ENCODE measurements at places on chromosomes 6 and 20.
A peak's percentile ranks its signal among the peaks of the same experiment; 100 is the strongest.

DNA sequence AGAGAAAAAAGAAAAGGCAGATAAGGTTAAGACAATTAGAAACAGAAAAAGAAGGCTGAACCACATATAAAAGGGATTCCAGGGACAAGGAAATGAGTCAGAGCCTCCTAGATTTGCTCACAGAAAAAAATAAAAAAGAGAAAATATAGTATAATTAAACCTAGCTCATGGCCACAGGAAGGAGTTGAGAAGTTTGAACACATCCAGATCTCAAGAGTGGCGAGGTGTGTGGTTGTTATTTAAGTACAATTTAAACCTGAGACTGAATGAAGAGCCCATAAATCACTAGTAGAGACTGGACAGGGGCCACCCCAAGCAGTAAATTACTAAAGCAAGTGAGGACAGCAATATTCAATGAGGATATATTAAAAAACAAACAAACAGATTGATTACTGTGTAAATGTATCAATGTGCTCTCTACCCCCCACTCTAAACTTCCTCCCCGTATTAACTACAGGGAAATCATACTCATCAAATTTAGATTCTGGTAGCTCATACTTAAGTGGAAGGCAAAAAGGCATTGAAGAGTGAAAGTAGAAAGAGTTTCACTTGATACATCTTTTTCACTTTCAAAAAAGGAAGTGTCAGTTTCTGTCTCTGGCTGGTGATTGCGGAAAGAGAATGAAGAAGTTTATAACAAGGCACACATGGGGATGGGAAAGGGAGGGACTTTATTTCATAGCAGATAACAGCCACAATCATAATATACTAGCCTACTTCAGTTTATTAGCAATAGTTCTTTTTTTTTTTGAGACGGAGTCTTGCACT, 49.3 kb upstream of the SCAF8 start:
- no peak for DNase-seq

DNA sequence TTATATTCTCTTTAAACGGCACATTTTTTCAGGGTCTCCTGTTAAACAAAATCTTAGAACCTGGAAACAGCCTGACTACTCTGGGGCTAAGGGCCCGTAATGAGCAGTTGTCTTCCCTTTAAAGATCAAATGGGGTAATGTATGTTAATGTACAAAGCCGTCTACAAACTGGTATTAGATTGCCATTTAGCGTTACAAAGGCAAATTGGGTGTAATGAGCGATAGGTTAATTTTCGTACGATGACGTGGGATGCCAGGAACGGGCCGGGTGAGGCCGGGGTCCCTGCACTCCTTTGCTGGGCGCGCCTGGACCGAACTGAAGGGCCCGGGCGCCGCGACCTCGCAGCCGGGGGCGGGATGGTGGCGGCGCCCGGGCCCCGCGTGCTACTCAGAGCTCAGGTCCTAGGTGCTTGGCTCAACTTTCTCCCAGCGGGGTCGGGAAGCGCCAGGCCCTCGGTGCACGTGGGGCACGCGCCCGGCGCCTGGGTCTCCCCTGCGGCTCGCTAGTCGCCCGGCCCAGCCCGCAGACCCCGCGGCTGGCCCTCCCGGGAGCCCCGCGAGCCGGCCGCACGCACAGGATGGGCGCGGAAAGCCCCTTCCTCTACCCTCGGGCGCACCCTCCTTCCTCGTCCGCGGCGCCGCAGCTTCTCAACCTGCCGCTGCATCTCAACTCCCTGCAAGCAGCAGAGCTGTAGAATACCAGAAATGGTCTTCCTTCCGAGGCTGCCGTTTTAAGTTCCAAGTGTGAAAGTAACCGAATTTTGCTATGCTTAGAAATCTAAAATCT, 5.9 kb downstream of the NKX2-4 start:
- no peak for DNase-seq

- no peak for DNase-seq
These were observed 323.9 kb downstream of the LAMA2 start for GRCh38 chr6:129206821-129207220.

GRCh38 chr6:107871016-107871415, 46.9 kb upstream of the SCML4 start:
- DNase-seq, result no peak

- DNase-seq, result no peak
These were observed 5.5 kb upstream of the JAG1 start for GRCh38 chr20:10679269-10679668.

GRCh38 chr20:32526125-32526524, 59.0 kb downstream of the NOL4L start:
- no peak for DNase-seq

DNA sequence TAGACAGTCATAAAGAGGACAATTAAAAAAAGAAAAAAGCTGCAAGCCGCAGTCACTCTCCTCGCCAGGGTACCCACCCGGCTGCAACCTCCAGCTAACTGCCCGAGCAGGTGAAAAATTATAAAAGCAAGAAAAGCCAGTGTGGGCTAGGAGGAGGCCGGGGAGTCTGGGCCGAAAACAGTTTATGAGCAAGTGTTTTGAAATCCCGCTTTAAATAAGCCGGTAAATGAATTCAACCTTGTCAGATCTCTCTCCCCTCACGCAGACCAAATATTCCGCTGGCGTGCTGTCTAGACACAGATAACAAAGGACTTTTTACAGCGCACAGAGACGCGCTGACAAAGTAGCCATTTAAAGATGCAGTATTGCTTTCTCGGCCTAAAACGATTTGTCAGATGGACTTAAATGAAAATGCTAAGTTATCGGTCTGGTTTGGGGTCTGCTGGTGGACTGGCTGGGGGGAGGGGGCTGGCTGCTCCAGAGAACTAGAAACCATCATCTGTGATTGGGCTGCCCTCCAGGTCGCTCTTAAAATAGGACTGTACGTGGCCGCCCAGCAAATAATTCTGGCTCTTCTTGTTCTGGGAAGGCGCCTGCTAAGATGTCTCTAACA, 24.6 kb downstream of the PMEPA1 start:
- no peak for DNase-seq

DNA sequence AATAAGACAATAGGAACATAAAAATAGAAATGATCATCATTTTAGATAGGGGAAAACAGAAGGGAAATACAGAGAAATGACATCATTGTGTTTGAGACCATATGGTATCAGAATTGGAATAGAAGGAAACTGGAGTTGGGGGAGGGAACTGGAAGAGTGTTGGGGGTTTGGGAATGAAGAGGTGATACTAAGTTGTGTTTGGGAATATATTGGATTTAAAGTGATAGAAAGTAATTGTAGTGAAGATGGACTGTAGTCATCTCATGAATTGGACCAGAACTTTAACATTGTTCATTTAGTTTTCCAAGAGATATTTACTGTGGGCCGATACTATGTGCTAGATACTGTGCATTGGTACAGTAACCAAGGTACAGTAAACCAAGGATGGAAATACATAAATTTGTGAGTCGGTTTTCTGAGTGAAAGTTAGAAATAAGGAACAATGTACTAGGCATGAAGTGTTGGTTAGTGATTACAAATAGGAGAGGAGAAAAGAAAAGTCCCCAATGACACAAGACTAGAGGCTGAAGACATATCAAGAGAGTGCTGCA, 32.3 kb downstream of the KCNQ5 start:
- no peak for DNase-seq

DNA sequence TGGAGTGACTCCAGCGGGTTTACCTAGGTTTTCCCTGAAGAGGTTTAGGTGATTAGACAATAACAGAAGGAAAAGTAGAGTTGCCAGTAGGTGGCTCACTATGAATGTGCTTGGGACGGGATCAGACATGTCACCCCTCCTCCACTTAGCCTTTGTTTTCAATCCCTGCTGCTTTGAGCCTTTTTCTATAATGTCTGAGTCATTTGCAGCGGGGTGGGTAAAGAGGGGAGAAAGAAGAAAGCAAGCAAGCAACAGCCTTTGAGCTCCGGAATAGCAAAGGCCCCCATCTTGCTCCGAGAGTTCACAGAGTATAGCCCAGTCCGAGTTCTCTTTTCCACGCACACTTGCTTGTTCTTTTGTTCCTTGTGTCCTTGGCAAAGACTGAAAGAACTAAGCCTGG, 129.1 kb downstream of the PACRG start:
- DNase-seq, result peak; percentile 52

DNA sequence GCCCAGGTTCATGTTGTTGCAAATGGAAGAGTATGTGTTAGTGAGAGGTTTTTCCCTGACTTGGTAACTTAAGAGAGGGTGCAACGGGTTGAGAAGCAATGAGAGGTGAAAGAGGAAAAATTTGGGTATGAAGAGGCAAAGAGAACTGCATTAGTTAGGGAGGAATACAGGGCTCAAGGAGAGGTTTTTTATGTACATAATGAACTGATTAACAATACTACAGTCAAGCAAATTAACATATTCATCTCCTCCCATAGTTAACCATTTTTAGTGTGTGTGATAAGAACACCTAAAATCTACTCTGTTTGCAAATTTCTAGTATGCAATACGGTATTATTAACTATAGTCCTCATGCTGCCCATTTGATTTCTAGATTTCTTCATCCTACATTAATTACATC, 79.5 kb upstream of the HTR1E start:
- DNase-seq, result no peak
